ENCODE measurements at places on chromosomes 16 and 17. TPM values are rescaled to one million over a fixed set of nuclear protein-coding genes. Genes with fewer than 3 reads are reported as not detected.

GRCh38 chr17:57636985-57637665 lies 108.0 kb downstream of the CCDC182 start:
- no peak for DNase-seq

GRCh38 chr17:16419929-16420271 lies 4.5 kb downstream of the TRPV2 start:
- DNase-seq: no peak

GRCh38 chr16:46828943-46829342 lies 2.0 kb downstream of the C16orf87 start:
- no peak for DNase-seq

The GPR142 gene
- polyA plus RNA-seq: not detected

DNA sequence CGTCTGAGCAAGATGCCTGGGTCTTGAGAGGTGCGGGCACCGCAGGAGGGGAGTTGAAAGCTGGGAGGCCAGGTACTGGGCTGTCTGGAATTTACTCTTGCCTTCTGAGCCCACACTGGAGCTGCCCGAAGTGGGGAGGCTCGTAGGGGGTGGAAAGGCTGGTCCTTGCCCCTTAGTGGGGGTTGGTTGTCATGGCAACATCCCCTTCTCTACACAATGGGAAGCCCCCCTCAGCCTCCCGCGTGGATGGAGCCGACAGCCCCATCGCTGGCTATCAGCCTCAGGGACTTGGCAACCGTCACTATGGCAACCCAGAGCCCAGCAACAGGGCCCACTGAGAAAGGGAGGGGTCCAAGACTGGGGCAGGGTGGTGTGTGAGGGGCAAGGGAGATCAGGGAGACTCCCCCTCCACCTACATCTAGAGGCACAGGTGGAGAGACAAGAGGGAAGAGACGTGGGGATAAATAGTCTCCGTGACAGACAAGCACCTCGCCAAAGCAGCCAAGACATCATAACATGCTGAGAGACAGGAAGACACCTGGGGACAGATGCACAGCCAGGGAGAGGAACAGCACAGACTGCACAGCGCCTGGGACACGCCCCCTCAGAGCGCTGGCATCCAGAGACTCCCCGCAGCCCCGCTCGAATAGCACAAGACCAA lies 5.3 kb upstream of the DNAH2 start:
- DNase-seq: no peak

The GPR139 gene
- not detected for polyA plus RNA-seq
